ENCODE measurements at places on chromosomes 2 and 18.
A peak's percentile ranks its signal among the peaks of the same experiment; 100 is the strongest.

- no peak for DNase-seq
These were observed 160.0 kb downstream of the MGAT5 start for GRCh38 chr2:134413912-134414311.

- DNase-seq: peak; percentile 63
These were observed 12.2 kb upstream of the COL5A2 start for GRCh38 chr2:189191766-189192165.

DNA sequence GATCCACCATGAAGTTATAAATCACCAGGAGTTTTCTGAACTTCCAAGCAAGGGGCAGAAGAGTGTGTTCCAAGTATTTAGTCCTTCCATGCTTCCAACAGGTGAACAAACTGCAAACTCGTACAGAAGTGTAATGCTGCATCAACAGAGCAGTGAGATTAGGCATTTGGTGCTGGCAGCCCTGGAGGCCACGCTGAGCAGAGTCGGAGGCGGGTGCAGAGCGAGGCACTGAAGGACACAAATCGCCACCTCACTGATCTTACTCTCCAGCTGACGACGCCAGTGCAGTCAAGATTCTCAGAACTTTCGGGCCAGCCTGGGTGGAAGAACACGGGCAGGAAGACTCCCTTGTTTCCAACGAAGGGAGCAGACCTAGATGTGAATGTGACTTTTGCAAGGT, 39.2 kb downstream of the SERPINE2 start:
- DNase-seq: no peak

DNA sequence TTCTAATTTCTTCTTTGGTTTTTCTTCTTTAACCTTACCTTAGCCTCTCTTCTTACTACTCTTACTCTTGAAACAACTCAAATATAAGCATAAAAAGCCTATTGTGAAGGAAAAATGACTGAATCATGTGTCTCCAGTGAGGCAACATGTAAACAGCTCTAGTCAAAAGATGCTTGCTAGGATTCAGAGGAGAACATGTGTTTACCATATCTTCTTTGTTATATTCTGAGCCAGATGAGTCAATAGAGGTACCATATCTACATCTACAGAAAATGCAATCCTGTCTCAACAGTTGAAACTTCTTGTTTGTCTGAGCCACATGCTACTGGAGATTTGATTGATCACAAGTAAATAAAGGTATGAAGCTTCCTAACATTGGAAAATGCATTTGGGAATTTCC, 15.9 kb upstream of the FIGN start:
- DNase-seq: no peak

- peak; percentile 28 for DNase-seq
These were observed 22.4 kb downstream of the GAREM2 start for GRCh38 chr2:26195040-26195984.

DNA sequence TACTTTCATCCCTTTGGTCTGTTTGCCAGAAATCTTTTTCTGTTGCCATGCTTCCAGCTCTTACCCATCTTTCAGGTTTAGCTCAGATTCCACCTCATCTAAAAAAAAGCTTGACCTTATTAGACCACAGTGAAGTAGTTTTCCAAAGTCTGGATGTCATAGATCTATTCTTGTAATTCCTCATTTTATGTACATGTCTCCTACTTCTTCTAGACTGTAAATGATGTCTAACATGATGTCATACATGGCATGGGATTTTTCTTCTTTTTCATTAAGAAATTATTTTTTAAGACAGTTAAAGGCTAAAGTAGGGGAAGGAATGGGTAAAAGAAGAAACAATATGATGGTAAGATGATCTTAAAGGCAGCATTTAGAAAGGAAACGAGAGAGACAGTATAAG, 11.3 kb downstream of the GLS start:
- no peak for DNase-seq

GRCh38 chr2:200869014-200869413, 4.6 kb upstream of the CLK1 start:
- no peak for DNase-seq

DNA sequence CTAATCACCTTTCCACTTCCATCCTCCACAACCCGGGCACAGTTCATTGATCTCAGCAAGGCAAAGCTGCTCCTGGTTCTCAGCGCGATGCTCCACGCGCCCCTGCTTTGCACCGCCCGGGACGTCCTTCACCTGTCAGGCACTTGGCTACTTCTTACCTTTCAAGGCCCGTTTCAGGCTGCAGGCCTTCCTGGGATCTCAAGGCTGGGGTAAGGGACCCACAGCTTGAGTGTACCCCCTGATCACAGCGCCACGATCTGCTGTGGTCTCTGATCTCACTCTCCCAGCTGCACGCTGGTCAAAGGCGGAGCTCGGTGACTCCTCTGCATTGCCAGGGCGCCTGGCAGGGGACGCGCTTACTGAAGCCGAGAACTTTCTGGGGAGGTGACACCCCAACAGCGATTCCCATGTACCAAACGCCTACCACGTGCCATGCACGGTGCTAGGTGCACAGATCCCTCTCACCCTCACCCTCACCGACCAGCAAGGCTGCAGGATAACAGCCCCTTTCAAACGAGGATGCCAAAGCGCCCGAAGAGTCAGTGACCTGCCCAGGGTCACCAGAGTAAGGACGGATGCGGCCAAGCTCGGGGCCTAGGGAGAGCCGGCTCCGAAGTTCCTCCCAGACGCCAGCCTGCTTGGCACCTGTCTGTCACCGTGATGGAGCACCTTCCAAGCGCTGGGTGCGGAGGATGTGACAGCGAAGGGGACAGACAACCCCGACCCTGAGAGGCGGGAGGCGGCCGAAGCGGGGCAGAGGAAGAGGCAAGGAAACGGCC, 818 bp downstream of the ITGB1BP1 start:
- DNase-seq: peak; percentile 35

DNA sequence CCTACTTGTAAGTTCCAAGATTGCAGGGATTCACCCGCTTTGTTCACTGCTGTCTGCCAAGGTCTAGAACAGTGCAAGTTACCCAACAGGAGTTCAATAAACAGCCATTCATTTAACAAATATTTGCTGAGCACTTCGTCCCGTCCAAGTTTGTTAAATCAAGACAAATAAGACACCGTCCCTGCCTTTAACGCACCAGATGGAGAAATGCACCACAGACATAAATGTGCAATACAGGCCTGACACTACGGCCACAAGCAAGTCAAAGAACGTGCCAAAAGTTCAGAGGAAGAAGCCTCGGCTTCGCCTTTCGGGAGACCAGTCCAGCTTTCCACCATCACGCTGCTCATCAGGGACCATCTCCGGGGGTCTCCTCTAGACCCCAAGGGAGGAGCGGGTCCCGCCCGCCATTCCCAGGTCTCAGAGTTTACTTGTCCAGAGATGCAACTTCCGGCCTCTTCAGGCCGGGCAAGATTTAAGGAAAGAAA, 429 bp downstream of the C2orf76 start:
- DNase-seq: peak; percentile 52

DNA sequence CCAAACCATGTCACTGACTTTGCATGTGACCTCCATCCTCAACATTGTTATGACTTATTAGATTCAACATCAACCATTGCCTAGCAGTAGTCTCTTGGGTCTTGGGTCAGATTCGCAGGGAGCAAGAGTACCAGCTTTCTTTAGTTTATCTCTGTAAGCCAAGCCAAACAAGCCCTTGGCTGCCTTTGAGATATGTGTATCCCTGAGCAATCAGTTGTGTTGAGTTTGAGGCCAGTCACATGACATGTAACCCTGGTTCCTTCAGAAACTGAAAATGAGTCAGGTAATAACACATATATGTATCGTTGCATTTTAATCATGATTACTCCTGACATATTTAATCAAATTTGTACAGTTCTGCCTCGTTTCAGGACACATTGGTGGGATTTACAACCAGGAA, 173.3 kb downstream of the PARD3B start:
- no peak for DNase-seq

GRCh38 chr2:108621087-108621559, 86.9 kb downstream of the LIMS1 start:
- no peak for DNase-seq

DNA sequence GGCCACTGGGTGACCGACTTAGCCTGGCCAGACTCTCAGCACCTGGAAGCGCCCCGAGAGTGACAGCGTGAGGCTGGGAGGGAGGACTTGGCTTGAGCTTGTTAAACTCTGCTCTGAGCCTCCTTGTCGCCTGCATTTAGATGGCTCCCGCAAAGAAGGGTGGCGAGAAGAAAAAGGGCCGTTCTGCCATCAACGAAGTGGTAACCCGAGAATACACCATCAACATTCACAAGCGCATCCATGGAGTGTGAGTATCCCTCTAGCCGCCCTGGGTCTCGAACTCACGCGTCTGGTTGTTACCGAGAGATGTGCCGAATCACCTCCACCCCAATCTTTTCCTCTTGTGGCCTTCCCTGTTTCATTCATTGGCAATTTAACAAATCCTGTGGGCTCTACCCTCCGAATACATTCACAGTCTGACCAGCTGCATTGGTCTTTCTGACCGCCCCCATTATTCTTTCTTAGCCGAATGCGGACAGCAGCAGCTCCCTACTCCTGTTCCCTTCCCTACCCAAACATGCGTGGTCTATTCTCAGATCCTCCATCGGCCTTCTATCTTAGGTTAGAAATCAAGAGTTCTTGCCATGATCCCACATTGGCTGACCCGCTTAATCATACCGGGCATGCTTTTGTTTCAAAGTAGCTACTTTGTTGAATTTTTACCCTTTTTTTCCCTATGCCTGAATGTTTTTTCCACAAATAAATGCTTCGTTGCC, 631 bp downstream of the RPL31 start:
- no peak for DNase-seq

DNA sequence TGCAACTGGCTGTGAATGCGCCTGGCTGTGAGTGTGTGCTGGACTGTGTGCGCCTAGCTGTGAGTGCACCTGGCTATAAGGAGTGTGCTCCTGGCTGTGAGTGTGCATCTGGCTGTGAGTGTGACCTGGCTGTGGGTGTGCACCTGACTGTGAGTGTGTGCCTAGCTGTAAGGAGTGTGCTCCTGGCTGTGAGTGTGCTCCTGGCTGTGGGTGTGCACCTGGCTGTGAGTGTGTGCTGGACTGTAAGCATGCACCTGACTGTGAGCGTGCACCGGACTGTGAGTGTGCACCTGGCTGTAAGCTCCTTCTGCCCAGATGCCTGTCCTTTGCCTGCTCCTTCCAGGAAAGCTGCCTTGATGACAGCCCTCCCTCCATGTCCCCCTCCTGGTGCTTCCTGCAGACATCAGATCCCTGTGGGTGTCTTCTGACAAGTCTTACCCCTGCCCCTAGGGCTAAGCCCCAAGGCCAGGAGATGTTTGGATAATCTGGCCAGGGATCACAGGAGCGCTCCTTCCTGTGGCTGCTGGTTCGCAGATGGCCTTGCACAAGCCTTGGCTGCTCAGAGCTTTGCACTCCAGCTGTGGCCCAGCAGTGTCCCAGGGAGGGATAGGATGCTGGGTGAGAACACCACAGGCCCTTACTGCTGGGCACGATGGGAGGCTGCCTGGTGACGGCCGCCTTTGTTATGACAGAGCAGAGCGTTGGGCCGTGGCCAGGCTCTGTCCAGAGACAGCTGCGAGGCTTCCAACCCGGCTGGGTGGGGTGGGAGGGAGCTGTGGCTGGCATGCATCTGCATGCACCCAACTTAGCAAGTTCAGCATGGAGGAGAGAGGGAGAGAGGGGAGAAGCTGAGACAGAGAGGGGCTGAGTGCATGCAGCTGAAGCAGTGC, 89.9 kb downstream of the GLI2 start:
- DNase-seq: peak; percentile 93

GRCh38 chr18:31553800-31554199, 37.9 kb upstream of the TTR start:
- DNase-seq: no peak

- DNase-seq: peak; percentile 29
These were observed 7.6 kb downstream of the ZFP36L2 start for GRCh38 chr2:43218702-43219382.

GRCh38 chr2:60775048-60775639, 19.1 kb downstream of the PAPOLG start:
- DNase-seq: no peak

DNA sequence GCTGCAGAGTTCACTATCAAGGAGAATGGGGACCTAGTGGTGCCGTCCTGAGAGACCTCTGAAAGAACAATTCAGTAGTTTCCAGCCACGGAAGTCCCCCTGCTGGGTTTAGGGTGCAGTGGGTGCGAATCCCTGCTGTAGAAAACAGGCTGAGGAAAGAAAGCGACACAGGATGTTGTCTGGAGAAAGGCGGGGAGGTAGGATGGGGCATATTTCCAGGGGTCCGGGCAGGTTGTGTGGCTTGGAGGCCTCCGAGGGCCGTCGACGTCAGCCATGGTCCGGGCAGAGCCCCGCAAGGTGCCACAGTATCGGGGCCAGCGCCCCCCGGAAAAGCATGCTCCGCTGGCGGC, 807 bp upstream of the CREB1 start:
- peak; percentile 53 for DNase-seq

GRCh38 chr2:208278549-208278948, 12.5 kb downstream of the PIKFYVE start:
- no peak for DNase-seq

DNA sequence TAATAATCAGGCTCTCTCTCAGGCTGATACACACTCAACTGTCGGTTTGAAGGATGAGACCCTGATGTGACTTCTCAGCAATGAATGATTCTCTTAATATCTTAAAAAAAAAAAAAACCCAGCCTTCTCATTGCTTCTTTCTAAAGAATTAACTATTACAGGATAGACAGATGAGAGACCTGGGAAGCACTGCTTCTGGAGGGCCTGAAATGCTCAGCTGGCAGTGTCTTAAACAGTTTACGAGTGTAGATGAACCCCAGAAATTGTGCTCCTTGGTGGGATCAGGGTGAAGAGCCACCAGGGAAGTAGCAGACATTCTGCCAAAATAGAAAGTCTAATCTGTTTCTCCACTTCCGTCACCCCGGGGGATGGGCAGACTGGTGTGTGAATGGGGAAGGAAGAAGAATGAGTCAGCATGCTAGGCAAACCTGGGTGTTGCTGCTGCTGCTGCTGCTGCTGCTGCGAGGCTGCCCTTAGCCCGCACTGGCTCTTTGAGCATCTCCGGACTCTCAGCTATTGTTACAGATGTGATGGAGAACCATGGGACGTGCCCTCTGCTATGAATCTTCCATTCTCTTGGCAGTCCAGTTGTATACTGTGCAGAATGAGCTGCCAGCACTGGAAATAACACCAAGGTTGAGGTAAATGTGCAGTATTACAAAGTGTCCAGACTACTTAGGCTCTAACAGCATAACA, 158.4 kb downstream of the SETBP1 start:
- DNase-seq: peak; percentile 55

- DNase-seq: peak; percentile 37
These were observed 74.7 kb downstream of the TGIF1 start for GRCh38 chr18:3524706-3525105.

Measured in AG10803 (cell line).